Fibroblast of lung (primary cell): ENCODE measurements at places on chromosomes 5 and 9.

- DNase-seq = no peak
Observed at GRCh38 chr5:147398860-147399259, 111.0 kb downstream of the DPYSL3 start.

DNA sequence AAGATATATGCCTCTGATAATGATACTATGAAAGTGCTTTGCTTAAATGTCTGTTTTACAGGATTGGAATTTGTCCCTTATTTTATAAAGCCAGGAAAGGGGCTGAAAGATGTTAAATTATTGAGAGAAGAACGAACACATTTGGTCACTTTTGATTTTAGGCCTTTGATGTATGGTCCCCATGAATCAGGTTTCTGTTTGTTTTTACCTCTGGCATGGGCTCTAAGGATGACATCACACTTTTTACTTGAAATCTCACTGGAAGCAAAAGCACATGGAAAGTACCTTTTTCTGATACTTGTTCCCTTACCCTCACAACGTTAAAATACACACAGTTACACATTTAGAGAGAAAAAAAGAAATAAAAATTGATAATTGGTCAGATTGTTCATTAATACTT, 6.9 kb downstream of the OTULIN start:
- no peak for DNase-seq

DNA sequence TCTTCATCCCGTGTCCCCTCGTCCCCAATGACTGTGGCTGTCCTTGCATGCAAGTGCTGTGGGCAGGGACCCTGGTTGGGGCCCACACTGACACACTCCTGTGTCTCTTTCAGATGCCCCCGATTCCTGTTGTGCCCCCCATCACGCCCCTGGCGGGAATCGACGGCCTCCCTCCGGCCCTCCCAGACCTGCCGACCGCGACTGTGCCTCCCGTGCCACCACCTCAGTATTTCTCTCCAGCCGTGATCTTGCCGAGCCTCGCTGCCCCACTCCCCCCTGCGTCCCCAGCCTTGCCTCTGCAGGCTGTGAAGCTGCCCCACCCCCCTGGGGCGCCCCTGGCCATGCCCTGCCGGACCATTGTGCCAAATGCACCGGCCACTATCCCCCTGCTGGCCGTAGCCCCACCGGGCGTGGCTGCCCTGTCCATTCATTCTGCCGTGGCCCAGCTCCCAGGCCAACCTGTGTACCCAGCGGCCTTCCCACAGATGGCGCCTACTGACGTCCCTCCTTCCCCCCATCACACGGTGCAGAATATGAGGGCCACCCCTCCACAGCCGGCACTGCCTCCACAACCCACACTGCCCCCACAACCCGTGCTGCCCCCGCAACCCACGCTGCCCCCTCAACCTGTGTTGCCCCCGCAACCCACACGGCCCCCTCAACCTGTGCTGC, 75.0 kb downstream of the WNK2 start:
- no peak for DNase-seq

GRCh38 chr9:85045271-85045670, 375.7 kb downstream of the NTRK2 start:
- DNase-seq = no peak

- no peak for DNase-seq
Observed at GRCh38 chr5:62627121-62627520, 48.5 kb downstream of the LRRC70 start.

DNA sequence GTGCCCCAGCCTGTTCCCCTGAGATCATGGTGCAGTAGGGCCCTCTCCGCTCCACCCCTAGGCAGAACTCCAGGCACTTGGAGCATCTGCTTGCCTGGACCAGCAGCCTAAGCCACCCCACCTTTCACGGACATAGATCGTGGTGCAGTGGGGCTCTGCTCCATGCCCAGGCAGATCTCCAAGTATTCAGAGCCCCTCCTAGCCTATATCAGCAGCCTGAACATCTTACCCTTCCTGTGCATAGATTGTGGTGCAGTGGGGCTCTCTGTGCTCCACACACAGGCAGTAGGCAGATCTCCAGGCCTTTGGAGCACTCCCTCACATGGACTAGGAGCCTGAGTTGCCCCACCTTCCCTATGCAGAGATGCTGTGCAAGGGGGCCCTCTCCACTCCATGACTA, 103.0 kb downstream of the GLIS3 start:
- no peak for DNase-seq

DNA sequence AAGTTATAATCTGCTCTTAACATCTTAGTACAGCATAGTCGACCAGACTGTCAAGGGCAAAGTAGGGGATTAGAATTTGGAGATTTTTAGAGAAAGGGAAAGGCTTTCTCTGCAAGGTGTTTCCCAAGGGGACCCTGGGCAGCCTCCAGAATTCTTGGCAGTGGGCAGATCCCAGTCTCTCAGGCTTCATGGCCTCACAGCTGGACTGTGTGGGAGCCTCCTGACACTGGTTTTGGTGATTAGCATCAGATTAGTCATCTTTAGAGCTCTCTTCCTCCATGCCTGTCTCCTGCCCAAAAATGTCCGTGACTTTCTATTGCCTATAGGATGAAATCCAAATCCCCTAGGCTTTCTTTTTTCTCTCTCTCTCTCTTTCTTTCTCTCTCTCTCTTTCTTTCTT, 370.7 kb downstream of the ZSWIM6 start:
- no peak for DNase-seq

DNA sequence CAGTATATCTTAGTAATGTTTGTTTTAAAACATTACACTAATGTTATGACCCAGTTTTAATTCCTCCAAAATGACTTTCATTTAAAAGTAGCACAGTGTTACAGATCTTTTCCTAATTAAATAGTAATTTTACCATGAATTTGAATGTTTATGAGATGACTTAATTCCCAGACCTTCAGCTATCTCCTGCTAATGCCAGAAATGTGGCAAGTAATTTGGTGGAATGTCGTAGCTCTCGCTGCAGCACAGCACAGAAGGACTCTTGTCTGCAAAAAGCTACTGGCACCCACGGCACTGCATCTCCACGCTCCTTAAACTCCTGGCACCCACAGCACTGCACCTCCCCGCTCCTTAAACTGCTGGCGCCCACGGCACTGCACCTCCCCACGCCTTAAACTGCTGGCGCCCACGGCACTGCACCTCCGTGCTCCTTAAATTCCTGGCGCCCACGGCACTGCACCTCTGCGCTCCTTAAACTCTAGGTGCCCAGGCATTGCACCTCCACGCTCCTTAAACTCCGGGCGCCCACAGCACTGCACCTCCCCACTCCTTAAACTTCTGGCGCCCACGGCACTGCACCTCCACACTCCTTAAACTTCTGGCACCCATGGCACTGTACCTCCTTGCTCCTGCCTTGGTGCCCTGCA, 163.1 kb downstream of the CDK5RAP2 start:
- no peak for DNase-seq

- peak; percentile 78 for DNase-seq
Observed at GRCh38 chr5:73424556-73424977, 24.0 kb downstream of the FOXD1 start.

DNA sequence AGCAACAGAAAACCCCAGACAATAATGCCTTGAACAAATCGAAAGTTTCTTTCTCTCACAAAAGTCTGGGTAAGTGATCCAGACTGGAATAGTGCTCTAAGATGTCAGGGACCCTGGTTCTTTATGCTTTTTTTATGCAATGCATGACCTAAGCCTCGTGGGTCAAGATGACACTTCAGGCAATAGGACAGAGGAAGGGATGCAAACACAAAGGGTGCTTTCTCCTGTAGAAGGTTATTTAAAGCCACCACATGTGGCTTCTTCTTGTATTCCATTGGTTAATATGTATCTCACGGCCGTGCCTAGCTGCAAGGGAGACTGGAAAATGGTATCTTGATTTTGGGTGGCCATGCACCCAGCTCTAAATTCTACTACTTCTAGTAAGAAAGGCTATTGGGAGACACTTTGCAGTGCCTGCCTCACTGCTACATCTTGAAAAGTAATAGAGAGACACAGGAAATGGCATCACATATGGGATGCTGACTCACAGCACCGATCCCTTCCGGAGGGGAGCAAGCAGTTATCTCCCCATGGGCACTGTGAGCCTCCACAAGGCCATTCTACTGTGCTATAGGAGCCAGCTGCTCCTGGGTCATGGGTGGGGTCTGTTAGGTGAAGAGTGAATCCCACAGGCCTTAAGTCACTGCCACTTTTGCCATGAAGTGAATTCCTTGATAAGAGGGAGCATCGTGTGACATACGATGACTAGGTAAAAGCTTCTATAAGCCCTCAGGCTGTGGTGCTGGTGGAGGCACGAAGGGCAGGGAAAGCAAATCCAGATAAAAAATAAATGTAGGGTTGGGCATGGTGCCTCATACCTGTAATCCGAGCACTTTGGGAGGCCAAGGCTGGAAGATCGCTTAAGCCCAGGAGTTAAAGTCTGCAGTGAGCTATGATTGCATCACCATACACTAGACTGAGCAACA, 32.5 kb upstream of the RAB14 start:
- peak; percentile 47 for DNase-seq

- DNase-seq = no peak
Observed at GRCh38 chr9:87963770-87964169, 10.6 kb downstream of the CDK20 start.

DNA sequence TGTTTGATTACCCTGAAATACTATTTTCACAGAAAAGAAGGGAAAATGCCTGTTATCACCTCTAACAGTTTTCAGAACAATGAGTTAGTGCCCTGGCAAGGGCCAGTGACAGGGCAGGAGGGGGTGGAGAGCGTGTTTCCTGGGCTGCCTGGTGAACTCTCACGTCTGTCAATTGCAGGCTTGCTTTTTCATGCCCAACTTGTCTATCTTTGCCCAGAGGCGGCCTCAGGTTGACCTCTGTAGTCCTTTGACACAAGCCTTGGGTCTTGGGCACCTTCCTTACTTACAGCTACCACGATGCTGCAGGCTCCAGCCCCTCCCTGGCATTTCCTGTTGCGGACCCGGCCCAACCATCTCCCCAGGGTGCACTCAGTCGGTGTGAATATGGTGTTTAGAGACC, 2.2 kb upstream of the CEL start:
- no peak for DNase-seq

- peak; percentile 29 for DNase-seq
Observed at GRCh38 chr5:27020973-27021372, 17.4 kb downstream of the CDH9 start.

- peak; percentile 43 for DNase-seq
Observed at GRCh38 chr5:68345171-68345570, 129.6 kb downstream of the PIK3R1 start.

GRCh38 chr5:1089621-1090040, 22.2 kb downstream of the SLC12A7 start:
- no peak for DNase-seq

- DNase-seq = no peak
Observed at GRCh38 chr5:156914371-156914737, 48.7 kb downstream of the TIMD4 start.

GRCh38 chr9:131238402-131239021, 37.8 kb downstream of the FAM78A start:
- peak; percentile 29 for DNase-seq

- DNase-seq = peak; percentile 95
Observed at GRCh38 chr5:111742177-111742994, 14.6 kb downstream of the NREP start.

DNA sequence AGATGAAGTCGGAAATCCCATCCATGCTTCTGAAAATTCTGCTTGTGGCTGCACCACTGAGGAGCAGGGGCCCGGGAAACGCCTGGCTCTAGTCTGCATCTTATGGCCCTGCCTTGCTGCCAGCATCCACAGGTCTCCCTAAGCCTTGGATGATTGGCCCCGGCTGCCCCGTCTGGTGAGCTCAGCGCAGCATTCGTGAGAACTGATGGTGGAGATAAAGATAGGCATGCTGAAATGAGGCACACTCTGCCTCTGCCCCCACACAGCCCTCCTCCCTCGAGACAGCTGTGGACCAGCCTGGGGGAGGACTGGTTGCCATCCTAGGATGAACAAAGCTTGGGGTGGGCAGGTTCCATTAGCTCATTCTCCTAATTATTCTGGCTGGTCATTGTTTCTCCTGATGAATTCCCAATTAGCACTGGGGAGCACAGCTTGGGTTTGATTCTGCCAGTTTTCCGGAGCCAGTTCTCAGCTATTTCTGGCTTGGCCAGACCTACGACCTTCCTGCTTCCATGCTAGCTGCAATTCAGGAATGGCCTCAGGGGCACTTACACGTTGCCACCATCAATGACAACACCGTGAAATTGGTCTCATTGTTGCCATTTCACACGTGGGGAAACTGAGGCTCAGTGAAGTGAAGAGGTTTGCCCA, 62.8 kb upstream of the CPEB4 start:
- DNase-seq = no peak

GRCh38 chr5:36193746-36194145, 41.8 kb downstream of the SKP2 start:
- no peak for DNase-seq

DNA sequence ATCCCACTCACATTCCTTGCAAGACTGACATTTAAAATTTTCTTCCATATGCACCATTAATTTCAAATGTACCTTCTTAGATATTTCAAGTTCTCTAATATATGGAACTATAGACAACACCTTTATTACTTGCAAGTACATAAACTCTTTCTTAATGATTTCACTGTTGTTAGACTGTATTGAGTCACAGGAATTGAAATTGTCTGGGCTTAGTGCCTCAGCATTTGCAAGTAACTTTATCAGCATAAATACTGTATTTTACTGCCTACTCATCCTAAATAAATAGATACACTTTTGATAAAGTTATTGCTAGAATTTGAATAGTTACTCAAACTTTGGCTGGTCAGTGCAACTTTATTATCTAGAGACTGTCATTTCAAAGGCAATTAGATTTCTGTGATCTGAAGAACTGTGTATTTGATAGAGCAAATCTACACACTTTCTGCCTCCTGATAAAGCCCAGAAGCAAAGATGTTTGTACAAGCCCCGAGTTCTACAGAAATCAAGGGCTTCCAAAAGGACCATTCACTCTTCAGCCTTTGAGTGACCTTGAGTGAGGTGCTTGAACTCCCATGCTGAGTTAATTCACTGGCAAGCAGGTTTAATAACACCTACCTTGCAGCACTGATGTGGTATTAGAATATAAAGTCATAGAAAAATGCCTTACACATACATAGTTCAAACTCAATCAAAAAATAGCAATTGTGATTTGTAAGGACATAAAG, 91.6 kb downstream of the COX7C start:
- DNase-seq = no peak

DNA sequence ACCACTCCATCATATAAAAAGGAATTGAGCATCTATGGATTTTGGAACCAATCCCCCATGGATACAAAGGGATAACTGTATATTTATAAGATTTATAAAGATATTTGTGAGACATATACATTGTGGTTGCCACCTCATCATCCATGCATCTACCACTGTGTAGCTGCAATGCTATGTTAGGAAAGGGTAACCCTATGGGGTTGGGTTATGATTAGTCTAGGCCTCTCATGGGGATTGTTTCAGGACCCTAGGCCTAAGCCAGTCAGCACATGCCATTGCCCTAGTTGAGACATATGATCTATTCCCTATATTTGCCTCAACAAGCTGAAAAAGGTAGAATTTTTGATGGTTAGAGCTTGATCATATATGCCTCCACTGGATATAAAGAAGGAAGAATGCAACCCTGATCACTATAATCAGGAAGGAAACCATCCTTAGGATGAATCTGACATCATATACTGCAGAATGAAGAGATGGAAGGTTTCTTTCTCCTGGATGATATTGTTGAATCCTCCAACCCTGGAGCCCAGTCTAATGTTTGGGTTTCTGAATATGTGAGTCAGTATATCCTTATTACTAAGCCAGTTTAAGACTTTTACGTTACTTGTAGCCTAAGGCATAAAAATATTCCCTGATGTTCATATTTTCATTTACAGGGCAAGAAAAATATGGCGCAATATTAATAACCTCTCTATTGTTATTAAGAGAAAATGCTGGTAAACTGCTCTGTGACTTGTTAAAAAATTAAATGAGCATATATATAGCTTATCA, 94.2 kb downstream of the ADAMTS19 start:
- DNase-seq = peak; percentile 4

- DNase-seq = no peak
Observed at GRCh38 chr9:93533863-93534262, 42.5 kb upstream of the PHF2 start.

GRCh38 chr5:155727512-155728145, 599.3 kb upstream of the SGCD start:
- DNase-seq = no peak
